ENCODE measurements at places on chromosomes 16 and 17.
A peak's percentile ranks its signal among the peaks of the same experiment; 100 is the strongest.

- H3K27ac ChIP-seq: no peak overlapping the region
- no peak for DNase-seq
Observed at GRCh38 chr16:10896723-10897122, 19.7 kb downstream of the CIITA start.

GRCh38 chr16:88922114-88922825 lies 54.7 kb downstream of the CBFA2T3 start:
- H3K27me3 ChIP-seq: peaks cover 7% of the 10 kb centered on the region
- no peak overlapping the region for H3K27ac ChIP-seq
- no peaks in the 10 kb centered on the region for H3K36me3 ChIP-seq

DNA sequence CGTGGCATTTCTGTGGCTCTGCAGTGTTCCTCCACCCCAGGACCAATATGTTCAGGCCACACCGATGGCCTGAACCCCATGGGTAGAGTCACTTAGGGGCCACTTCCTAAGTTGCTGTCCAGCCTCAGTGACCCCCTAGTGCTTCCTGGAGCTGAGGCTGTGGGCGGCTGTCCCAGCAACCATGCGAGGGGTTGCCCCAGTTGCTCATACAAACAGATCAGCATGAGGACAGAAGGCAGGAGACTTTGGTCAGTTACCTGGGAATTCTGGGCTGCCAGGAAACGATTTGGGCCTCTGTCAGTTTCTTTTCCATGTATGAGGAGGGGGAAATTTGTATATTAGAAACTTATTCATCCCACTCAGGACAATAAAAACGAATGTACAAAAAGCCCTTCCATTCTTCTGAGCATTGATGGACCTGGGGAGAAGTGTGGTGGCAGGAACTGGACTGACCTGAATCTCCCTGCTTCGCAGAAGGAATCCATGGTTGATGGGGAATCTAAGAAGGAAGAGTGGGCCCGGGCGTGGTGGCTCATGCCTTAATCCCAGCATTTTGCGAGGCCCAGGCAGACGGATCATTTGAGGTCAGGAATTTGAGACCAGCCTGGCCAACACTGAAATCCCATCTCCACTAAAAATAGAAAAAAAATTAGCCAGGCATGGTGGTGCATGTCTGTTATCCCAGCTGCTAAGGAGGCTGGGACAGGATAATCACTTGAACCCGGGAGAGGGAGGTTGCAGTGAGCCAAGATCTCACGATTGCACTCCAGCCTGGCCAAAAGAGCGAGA lies 4.9 kb upstream of the IL32 start:
- peaks cover 40% of the 10 kb centered on the region for H3K27me3 ChIP-seq
- H3K4me3 ChIP-seq: peak overlapping the region; percentile 72
- DNase-seq: no peak
- H3K4me1 ChIP-seq: peaks cover 30% of the 10 kb centered on the region
- no peaks in the 10 kb centered on the region for H3K36me3 ChIP-seq

DNA sequence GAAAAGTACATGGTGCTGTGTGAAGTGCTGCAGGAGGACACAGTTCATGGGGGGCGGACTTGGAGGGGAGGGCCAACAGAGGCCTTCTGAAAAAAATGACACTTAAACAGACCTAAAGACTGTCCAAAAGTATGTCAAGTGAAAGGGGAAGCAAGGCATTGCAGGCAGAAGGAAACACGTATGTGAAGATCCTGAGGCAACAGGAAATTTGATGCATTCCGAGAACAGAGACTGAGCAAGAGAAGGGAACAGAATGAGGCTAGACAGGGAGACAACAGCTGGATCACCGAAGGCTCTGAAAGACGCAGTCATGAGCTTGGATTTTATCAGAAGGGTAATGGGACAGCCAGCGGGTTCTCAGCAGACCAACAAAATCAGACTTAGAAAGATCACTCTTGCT lies 1.1 kb downstream of the IFT20 start:
- H3K4me3 ChIP-seq: peak overlapping the region; percentile 100
- H3K4me1 ChIP-seq: peaks cover 35% of the 10 kb centered on the region
- peak overlapping the region; percentile 73 for H3K27ac ChIP-seq
- H3K27me3 ChIP-seq: peaks cover 3% of the 10 kb centered on the region
- peaks cover under 1% of the 10 kb centered on the region for H3K36me3 ChIP-seq

DNA sequence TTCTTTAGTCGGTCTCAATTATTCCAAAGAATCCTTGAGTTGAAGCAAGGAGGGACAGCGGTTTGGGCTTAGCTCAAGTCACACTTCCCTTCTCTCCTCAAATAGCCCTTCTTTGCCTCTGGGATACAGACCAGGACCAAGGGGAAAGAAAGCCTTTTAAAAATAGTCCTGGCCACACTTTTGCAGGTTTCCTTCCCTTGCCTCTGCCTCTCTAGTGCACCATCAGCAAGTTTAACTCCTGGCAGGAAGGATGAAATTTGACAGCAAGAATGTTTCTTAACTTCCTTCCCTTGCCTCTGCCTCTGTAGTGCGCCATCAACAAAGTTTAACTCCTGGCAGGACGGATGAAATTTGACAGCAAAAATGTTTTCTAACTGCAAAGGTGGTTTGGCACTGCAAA lies 7.2 kb upstream of the G6PC1 start:
- H3K36me3 ChIP-seq: no peaks in the 10 kb centered on the region
- H3K27ac ChIP-seq: peak overlapping the region; percentile 20
- H3K4me3 ChIP-seq: no peak overlapping the region
- H3K4me1 ChIP-seq: peaks cover 42% of the 10 kb centered on the region

GRCh38 chr17:58416396-58416795 lies 938 bp downstream of the RNF43 start:
- peaks cover 2% of the 10 kb centered on the region for H3K27me3 ChIP-seq
- H3K36me3 ChIP-seq: no peaks in the 10 kb centered on the region
- H3K4me3 ChIP-seq: peak overlapping the region; percentile 86
- H3K4me1 ChIP-seq: peaks cover 69% of the 10 kb centered on the region

DNA sequence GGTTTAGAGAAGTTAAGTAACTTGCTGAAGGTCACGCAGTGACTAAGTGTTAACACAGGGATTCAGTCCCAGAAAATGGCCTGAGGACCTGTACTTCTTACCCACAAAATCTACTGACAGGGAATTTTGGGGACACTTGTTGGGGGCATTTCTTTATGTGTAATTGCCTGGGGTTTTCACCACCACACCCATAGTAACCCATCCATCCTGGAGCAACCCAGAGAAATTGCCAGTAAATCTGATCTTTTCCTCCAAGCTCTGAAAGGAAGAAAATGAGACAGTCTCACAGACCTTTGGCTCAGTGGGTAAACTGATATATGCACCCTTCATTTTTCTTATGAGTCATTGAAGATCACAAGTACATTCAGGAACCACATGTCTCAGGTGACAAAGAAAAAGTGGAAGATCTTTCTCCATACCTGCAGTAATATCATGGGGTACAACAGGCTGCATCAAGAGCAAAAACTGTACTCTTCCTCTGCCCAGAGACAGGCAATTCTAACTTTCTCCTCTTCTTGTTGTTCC lies 81.0 kb downstream of the NOG start:
- H3K36me3 ChIP-seq: no peaks in the 10 kb centered on the region
- peaks cover 11% of the 10 kb centered on the region for H3K4me1 ChIP-seq
- H3K4me3 ChIP-seq: no peak overlapping the region
- H3K27me3 ChIP-seq: peaks cover 66% of the 10 kb centered on the region
- H3K27ac ChIP-seq: no peak overlapping the region

DNA sequence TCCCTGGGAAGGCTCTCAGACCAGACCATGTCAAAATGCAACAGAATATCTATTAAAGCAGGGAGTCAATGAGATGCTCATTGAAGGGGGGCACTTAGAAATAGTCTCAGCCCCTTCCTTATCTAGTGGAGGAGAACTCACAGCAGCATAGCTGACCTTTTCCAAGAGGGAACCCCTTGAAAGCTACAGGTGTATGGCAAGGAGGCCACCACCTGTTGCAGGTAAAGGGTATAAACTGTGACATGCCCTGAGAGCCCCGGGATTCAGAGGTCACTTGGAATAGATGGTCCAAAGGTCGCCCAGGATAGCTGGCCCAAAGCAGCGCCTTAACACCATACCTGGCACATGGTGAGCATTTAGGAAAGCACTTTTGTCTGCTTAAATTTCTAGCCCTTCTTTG lies 120.2 kb upstream of the RPL38 start:
- H3K4me1 ChIP-seq: no peaks in the 10 kb centered on the region
- no peaks in the 10 kb centered on the region for H3K36me3 ChIP-seq
- DNase-seq: no peak
- H3K4me3 ChIP-seq: no peak overlapping the region
- H3K27me3 ChIP-seq: peaks cover 14% of the 10 kb centered on the region
- H3K27ac ChIP-seq: no peak overlapping the region

Measured in nephron progenitor cell (in vitro differentiated cells).